EH (cell line): ENCODE measurements at places on chromosomes 7 and 10.

DNA sequence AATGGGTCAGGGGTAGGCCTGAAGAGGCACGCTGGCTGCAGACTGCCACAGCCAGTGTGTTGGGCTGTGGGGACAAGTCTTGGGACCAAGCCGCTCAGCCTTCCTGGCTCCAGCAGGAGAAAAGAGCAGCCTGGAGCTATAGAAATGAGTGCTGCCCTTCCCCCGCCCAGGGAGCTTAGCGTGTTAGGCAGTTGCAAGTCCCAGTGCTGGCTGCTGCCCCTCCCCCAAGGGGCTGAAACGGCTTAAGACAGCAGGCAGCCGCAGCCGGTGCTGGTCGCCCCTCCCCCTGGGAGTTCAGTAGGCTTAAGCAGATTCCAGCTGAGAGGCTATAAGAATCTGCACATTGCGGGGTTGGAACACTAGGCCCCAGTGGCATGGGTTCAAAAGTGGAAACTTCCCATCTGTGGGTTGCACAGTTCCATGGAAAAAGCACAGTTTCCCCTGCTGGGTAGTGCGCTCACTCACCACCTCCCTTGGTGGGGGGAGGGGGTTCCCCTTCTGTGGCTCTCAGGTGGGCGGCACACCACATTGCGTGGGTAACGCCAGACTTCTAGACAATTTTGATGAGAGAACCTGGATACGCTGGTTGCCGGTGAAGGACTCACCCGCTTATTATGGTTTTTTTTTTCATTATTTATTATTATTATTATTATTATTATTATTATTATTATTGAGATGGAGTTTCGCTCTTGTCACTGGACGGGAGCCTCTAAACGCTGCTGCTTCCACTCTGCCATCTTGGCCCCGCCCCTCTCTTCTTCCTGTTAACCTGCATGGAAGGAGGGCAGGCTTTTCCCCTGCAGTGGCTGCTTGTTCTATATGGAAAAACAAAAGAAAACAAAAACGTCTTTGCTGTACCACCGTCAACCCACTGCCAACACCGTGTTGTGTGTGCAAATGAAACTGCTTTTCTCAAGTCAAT, 151.1 kb downstream of the CXCL12 start:
- DNase-seq = peak; percentile 24

DNA sequence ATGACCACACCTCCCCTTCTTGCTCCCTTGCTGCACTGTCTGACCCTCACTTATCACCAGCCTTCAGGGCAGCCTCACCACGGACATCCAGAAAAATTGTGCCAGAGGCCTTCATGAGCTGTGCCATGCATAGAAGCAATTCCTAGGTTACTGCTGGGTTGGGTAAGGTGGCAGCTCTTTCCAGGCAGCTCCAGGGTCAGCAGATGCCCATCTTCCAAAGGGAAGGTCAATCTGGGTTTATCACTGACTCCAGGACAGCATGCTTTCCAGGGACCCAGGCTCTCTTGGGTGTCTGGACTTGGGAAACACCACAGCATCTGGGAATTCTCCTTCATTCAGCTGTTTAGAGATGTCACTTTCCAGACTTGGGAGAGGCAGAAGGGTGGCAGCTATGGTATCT, 188.9 kb upstream of the CXCL12 start:
- DNase-seq = no peak

GRCh38 chr7:136446751-136447150, 421.7 kb upstream of the CHRM2 start:
- no peak for DNase-seq

DNA sequence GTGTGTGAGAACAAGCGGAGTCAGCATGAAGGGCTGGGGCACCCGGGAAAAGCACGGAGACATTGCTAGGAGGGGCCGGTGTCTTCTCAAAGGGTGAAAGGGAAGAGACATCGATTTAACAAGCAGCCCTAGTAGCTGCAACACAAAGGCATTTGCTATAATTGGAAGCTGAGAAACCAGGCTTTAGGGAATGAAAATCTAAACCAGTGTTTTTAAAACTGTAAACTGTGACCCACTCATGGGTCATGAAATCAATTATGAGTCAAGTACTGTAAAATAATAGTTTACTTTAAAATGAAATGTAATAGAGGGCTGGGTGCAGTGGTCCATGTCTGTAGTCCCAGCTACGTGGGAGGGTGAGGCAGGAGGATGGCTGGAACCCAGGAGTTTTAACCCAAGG, 128.7 kb upstream of the RHEB start:
- peak; percentile 50 for DNase-seq

GRCh38 chr10:7102084-7102483, 308.8 kb downstream of the SFMBT2 start:
- no peak for DNase-seq

DNA sequence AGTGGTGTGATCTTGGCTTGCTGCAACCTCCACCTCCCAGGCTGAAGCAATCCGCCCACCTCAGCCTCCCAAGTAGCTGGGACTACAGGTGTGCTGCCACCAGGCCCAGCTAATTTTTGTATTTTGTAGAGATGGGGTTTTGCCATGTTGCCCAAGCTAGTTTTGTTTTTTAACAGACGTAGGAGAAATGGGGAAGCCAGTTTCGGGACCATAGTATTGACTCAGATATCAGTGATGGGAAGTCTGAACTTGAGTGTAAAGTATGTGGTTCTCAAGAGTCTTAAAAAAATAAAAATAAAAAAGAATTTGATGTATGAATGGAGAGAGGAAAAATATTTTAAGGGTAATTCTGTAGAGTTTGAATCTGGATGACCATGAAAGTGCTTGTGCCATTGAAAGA, 34.2 kb downstream of the SP4 start:
- no peak for DNase-seq

GRCh38 chr10:35992107-35992506, 350.0 kb upstream of the FZD8 start:
- DNase-seq = no peak

- no peak for DNase-seq
Measured at GRCh38 chr10:22133749-22134624, 83.8 kb downstream of the EBLN1 start.
